LHCN-M2 (cell line): ENCODE measurements at places on chromosomes 7 and 10.
A peak's percentile ranks its signal among the peaks of the same experiment; 100 is the strongest.

DNA sequence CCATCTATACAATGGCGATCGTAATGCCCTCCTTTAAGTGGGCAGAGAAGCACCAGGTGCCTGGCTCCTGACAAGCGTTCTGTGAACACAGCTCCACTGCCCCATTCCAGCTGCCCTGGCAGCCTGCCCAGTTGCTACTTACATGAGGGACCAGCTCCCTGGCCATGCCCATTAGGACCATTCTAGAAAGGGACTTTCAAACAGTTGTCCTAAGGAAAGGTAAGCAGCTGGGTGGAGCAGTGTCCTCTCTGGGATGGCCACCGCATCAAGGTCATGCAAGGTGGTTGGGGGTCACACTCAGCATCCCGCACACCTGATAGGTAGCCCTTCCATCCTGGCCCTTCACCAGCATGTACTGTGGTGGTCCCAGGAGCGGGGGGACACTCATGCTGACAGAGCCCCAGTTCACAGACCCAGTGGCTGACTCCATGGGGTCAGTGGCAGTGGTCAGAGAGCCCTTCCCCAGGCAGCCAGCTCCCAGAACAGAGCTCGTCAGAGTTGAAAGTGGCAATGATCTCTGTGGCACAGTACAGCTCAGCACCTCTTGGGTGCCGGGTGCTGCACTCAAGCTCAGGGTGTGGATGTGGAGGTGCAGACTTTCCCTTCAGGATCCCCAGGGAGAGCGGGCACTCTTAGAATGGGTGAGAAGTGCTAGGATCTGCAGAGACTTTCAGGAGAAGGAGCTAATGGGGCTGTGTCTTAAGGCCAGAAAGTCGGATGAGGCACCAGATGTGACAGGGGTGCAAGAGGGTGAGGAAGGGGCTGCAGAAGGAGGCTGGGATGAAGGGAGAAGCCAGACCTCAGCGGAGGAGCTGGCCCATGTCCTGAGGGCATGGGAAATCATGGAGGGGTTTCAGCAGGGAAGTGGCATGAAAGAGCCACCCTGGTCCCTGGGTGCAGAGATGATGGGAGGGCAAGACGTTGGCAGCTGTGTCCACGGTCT is 10.9 kb downstream of the MMRN2 start:
- DNase-seq: no peak

DNA sequence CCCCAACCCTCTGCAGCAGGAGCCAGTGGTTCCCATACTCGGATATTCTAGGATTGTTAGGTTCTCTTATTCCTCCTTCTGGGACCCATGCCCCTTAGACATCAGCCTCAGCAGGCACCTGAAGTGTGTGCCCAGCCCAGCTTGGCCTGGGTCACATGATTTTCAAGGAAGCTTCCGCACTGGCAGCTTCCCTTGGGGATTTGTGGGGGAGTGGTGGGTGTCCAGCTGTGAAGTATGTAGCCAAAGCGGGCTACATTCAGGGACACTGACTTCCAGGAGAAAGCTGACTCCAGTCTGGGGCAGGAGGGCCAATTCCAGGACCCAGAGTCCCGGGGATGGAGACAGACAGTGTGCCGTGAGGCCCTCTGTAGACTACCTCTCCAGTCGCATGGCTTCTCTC is 1.3 kb downstream of the LDB1 start:
- DNase-seq: peak; percentile 48

DNA sequence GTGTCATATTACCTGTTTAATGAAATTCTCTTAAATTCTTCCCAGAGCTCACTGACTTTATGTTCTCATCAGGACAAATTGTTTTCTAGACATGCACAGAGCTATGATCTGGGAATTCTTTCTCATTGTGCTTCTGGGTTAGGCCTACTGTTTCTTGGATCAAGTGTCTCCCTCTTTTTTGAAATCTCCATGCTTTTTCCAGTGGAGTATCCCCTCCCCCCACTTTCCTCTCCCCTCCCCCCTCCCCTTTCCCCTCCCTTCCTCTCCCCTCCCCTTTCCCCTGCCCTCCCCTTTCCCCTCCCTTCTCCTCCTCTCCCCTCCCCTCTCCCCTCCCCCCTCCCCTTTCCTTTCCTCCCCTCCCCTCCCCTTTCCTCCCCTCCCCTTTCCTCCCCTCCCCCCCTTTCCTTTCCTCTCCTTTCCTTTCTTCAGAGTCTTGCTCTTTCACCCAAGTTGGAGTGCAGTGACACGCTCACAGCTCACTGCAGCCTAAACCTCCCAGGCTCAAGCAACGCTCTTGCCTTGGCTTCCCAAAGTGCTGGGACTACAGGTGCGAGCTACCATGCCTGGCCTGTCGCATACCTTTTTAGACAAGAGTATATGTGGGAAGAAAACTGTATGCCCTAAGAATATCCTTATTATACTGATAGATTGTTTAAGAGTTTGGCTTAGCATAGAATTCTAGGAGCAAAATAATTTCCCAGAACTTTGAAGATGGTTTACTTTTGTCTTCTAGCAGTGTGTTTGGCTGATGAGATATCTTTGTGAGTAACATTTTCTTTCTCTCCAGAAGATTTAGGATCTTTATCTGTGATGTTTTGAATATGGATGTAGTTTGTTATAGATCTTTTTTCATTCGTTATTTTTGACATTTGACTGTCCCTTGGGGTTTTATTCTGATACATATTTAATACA is 2.5 kb downstream of the DYNC2I1 start:
- DNase-seq: no peak

GRCh38 chr7:117791877-117792780 is 81.1 kb downstream of the CTTNBP2 start:
- DNase-seq: no peak

DNA sequence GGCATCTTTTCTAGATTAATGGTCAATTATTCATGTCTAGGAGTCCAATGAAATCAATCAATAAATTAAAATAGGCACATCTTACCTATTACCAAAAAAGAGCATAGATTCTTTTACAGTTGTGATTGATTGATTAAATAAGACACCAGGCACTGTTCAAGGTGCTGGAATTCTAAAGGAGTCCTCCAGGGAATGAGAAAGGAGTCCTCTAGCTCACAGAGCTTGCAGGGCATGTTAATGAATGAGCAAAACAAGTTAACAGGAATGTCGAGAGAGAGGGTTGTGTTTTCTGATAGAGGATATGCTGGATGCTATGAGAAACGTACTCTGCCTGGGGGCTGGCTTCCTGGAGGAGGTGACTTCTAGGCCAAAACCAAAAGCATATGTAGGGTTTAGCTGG is 191.4 kb downstream of the BMPER start:
- DNase-seq: no peak

GRCh38 chr7:136179851-136180721 is 202.9 kb upstream of the MTPN start:
- no peak for DNase-seq

- DNase-seq: no peak
These were observed 283.6 kb downstream of the BICC1 start for GRCh38 chr10:58796242-58796641.

GRCh38 chr7:213324-213993 is 21.1 kb downstream of the FAM20C start:
- no peak for DNase-seq

- no peak for DNase-seq
These were observed 314.9 kb upstream of the STEAP1 start for GRCh38 chr7:89839329-89839728.

DNA sequence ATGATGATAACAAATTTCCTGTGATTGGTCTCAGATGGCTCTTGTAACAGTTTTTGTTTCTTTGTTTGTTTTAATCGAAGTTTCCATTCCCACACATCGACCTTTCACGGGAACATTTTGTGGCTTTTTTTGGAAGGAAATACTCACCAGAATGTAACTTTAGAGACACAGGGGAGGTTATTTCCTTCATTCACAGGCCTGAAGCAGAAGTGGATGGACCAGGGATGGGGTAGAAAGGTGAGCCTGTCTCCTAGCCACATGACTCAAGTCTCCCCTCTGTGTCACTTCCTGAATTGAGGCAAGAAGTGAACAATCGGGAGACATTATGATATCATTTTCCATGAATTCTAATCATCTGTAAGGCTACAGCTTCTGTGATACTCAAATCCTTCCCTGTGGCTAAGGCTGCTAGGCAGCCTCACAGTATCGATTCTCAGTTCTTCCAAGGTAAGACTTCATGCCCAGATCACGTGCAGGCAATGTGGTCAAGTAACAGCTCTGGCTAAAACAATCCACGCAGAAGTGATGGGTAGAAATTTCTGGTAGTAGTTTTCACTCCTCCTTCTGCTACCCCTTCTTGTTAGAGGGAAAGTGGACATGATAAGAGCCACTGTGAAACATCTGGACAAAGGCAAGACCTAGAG is 203.9 kb upstream of the NEBL start:
- peak; percentile 18 for DNase-seq

- DNase-seq: no peak
These were observed 612.6 kb upstream of the FOXK1 start for GRCh38 chr7:4069268-4070095.
